Transverse colon (tissue), 4 donors: ENCODE measurements at places on chromosomes 4 and X. TPM values are rescaled to one million over a fixed set of nuclear protein-coding genes. Genes with fewer than 3 reads are reported as not detected.

DNA sequence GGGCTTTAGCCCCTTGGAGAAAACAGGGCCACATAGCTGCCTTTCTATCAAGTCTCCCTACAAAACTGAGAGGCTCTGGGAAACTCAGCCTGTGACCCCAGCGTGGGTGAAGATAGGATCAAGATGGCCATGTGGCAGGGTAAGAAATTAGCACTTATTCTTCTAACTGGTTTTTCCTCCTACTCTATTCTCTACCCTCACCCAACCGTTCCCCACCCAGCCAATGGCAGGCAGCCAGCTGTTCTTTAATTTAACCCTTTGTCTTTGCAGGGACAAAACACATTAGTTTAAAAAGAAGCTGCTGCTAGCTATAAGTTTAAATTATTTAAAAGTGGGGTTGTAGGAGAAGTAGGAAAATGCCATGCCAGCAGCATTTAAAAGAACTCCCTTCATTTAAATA lies 2.8 kb downstream of the CLCN5 start:
- no peaks in the 10 kb centered on the region for H3K27me3 ChIP-seq
- H3K36me3 ChIP-seq = no peaks in the 10 kb centered on the region
- DNase-seq = no peak
- no peak overlapping the region for H3K4me3 ChIP-seq
- peaks cover 5% of the 10 kb centered on the region for H3K4me1 ChIP-seq
- no peak overlapping the region for H3K27ac ChIP-seq

PRR27 gene
- total RNA-seq = not detected

HTR2C gene
- not detected for total RNA-seq

DNA sequence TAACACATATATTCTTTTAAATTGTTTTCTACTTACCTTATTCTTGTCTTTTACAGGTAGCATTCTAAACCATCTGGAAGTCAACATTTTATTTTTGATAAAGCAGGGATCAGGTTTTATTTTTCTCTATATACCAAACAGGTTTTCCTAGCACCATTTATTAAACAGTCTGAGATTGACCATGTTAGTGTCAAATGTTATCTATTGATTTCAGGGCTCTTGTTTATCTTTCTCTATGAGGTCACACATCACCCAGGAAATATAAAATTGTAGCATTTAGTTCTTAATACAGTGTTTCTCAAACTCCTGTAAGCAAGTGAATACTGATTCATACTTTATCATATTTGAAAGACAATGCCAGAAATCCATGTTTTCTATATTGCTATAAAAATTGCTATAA lies 28.1 kb downstream of the PPP4R3C start:
- no peak overlapping the region for H3K4me3 ChIP-seq
- DNase-seq = no peak
- no peak overlapping the region for H3K27ac ChIP-seq

MAGEC2 gene
- total RNA-seq = not detected

DNA sequence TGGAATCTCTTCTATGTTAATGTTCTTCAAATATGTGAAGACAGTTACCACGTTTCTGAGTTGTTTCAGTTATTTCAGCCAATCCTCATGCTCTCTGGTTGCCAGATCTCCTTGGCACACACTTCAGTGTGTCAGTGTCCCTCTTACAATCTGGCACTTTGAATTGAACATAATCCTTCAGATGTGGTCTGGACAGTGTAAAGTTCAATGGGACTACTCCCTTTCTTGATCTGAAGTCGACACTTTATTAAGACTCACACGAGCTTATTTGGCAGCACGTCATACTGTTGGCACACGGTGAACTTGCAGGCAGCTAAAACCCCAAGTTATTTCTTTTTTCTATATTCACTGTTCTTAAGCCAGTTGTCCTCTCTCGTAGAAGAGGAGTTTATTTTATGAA lies 28.2 kb downstream of the ARSJ start:
- no peak overlapping the region for H3K27ac ChIP-seq
- no peak overlapping the region for H3K4me3 ChIP-seq
- peak; percentile 13 for DNase-seq
- H3K4me1 ChIP-seq = peaks cover 45% of the 10 kb centered on the region

GRCh38 chr4:156362581-156362980 lies 408.9 kb upstream of the CTSO start:
- H3K4me1 ChIP-seq = no peaks in the 10 kb centered on the region
- no peaks in the 10 kb centered on the region for H3K27me3 ChIP-seq
- no peaks in the 10 kb centered on the region for H3K36me3 ChIP-seq
- no peak overlapping the region for H3K4me3 ChIP-seq
- H3K27ac ChIP-seq = no peak overlapping the region
- no peak for DNase-seq

XAGE2 gene
- not detected for total RNA-seq

- no peak overlapping the region for H3K4me3 ChIP-seq
- H3K4me1 ChIP-seq = no peaks in the 10 kb centered on the region
- H3K36me3 ChIP-seq = no peaks in the 10 kb centered on the region
- no peak overlapping the region for H3K27ac ChIP-seq
Measured at GRCh38 chr4:165810726-165811125, 62.3 kb upstream of the TLL1 start.
